A549 (cell line): ENCODE measurements at places on chromosomes 6 and 20. TPM values are rescaled to one million over a fixed set of nuclear protein-coding genes. Genes with fewer than 3 reads are reported as not detected.

Gene ORC3
- polyA plus RNA-seq, result 25.5 to 30.5 TPM (median 27.8 TPM) in 3 replicates

Gene LY6G6F
- not detected in 3 replicates for polyA plus RNA-seq

DNA sequence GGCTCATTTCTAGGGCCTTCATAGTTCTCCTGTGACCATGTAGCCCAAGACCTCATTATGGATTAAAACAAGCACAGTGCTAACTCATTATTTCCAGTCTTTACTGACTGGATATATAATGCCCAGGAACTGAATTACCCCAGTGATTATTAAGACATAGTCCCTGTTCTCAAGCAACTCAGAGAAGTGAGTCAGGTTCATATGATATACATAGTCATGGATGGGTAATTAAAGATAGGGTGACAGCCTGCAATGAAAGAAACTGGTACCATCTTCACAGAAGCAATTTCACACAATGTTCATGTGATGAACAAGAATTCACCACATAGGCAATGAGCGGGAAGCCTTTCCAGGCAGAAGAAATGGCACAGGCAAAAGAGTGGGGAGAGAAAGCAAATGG, 3.5 kb downstream of the TRIM27 start:
- DNase-seq, result no peak

Gene MACROD2
- polyA plus RNA-seq, result 0.71 to 1.3 TPM (median 1.2 TPM) in 3 replicates

DNA sequence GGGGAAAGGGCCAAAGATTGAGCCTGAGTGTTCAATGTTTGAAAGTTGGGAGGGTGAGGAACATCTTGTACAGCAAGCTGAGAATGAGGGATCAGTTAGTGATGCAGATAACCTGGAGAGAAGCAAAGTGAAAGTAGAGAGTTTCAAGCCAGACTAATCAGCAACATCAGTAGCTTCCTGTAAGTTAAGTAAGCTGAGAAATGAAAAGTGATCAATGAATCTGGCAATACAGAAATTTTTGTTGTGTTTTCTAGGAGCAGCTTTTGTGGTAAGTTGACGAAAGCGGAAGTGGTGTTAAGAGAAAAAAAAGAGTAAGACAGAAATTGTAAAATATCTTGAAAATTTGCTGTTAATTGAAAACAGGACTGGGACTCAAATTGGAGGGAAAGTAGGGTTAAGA, 855.5 kb upstream of the MAP3K7 start:
- DNase-seq, result no peak

- DNase-seq, result peak; percentile 18
Observed at GRCh38 chr20:20568604-20569205, 143.7 kb downstream of the RALGAPA2 start.

Gene MOXD1
- polyA plus RNA-seq, result 2.4 to 3.0 TPM (median 2.6 TPM) in 3 replicates

- no peak for DNase-seq
Observed at GRCh38 chr20:48070991-48071652, 285.8 kb upstream of the SULF2 start.

- DNase-seq, result no peak
Observed at GRCh38 chr20:19812696-19813095, 54.6 kb downstream of the RIN2 start.

DNA sequence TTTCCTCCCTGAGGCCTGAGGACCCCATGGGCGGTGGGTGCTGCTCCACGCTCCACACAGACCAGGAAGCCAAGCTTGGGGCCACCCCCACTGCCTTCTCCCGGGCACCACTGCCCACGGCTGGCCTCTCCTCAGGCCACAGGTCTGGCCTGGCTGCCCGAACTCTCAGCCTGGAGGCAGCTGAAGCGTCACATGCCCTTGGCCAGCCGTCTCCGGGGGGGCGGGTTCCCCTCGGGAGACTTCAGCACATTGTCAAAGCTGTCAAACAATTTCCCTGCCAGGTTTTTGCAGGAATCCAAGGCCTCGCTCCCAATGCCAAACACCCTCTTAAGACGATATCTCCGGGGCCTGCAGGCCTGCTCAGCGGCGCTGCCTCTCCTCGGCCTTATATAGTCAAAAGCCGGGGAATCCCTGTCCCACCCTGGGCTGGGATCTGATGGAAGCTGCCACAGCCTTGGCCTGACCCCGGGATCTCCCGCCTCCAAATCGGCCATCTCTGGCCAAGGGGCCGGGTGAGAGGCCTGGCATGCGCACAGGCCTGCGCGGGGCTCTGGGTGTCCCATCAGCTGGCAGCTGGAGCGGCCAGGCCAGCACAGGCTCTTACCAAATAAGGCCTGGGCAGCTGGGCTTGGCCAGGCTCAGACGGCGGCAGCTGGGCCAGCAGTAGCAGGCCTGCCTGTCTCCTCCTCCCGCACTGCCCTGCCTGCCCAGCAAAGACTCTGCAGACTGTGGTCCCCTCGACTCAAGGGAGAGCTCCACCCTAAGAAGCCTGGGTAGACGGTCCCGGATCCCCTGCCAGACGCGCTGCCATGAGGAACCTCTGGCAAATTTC, 49.7 kb downstream of the RBM38 start:
- no peak for DNase-seq

GRCh38 chr20:31974951-31975487, 7.1 kb downstream of the XKR7 start:
- DNase-seq, result no peak

DNA sequence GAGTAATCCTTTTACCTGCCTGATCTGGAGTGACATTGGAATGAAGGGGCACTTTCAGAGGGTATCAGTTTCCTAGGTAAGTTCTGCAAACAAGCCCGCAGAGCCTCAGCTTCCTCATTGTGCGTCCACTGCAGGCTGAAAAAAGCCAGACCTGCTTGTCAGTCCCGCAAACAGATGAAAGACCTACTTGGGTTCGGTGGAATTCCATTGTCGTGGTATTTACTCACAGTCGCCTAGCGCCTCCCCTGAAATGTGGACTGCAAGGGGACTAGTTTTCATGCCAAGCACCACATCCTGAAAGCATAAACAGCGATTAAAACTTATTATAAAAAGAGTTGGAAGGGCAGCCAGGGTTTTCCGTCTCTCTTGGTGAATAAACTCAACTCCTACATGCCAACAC, 121.5 kb downstream of the PAX1 start:
- no peak for DNase-seq

GRCh38 chr6:44487002-44487401, 99.5 kb downstream of the CDC5L start:
- no peak for DNase-seq

Gene PNPLA1
- 0.04 TPM in 1 of 3 replicates, not detected in the others for polyA plus RNA-seq

- peak; percentile 44 for DNase-seq
Observed at GRCh38 chr6:63440594-63440993, 120.8 kb upstream of the LGSN start.

Gene FAM8A1
- polyA plus RNA-seq, result 4.7 to 5.5 TPM (median 5.5 TPM) in 3 replicates

GRCh38 chr6:75600768-75601167, 912 bp upstream of the SENP6 start:
- DNase-seq, result no peak

DNA sequence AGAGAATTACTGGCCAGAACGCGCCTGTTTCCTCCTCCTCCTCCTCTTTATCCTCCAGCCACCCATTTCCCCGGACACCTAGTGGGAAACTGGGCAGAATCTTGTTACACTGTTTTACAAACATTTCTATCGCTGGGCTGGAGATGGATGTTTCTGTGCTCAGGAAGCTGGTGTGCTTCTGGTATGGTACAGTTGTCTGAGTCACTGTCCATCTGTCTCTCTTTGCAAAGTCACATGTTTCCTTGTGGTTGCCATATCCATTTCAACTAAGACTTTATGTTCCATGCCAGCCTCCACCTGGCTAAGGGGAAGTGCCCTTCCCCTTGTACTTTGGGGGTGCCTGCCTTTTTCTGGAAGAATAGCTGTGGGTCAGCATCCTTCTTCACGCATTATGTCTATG, 52.9 kb upstream of the SLC22A16 start:
- DNase-seq, result no peak

DNA sequence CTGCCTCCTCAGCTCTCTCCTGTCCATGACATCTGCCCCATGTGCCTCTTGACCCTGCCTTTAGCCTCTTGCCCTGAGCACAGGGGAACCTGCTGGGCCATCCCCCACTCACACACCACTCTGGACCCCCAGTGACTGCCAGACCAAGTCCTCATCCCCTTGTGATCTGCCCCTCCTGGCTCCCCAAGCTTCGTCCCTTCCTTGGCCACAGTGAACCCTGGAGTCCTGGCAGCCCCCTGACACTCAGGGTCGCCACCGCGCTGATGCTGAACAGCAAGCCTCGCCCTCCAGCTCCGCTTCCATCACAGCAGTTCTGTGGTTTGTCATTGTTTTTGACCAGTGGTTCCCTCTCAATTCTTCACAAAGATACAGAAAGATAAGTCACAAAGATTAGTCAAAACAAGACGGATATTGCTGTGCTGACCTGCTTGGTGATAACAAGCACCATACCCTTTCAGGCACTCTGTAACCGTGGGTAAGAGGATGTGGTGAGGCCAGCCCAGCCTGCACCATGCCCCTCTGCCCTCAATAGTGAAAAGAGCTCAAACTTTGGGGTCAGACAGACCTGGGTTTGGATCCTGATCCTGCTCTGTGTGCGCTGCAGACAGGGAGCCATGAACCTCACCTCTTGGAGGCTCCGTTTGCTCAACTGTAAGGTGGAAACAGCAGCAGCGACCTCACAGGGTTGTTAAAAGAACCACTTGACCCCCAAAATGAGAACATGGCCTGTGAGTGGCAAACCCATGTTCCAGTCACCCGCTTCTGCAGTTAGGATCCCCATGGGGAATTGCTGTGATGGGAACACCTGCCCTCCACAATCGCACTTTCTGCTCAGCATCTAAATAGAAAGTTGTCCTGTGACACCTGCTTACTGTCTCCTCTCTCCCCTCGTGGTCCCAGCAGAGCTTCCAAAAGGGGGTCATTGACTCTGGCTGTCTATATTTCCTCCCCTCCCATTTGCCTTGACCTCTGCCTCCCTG, 114.5 kb downstream of the TOX2 start:
- DNase-seq, result no peak

GRCh38 chr6:137722749-137723272, 144.2 kb upstream of the TNFAIP3 start:
- DNase-seq, result no peak

GRCh38 chr20:17223553-17223952, 3.3 kb upstream of the PCSK2 start:
- no peak for DNase-seq

- no peak for DNase-seq
Observed at GRCh38 chr6:38021571-38021970, 202.0 kb downstream of the ZFAND3 start.

Gene ARMC12
- 0.26 to 0.44 TPM (median 0.28 TPM) in 3 replicates for polyA plus RNA-seq

Gene SLC22A2
- polyA plus RNA-seq, result 0.04 TPM in 1 of 3 replicates, not detected in the others

Gene ERVFRD-1
- polyA plus RNA-seq, result not detected in 3 replicates

- no peak for DNase-seq
Observed at GRCh38 chr6:148738946-148739821, 7.6 kb upstream of the UST start.
